ENCODE measurements at places on chromosomes 6 and 20.
A peak's percentile ranks its signal among the peaks of the same experiment; 100 is the strongest.

DNA sequence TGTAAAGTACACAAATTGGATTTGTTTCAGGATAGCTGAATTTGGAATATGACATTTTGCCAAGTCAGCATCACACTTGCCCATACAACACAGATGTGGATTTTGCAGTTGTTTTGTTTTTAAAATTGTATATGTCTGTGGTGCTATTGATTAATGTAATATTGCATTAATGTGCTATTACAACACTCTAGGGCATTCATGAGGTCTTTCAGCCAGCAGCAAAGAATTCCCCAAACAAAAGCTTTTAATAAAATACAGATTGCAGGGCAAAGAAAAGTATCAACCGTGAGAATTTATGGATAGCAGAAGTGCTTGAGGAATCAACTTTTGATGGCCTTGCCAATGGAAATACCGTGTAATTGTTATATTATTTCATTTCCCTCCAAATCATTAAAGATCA, 144.9 kb downstream of the AIG1 start:
- DNase-seq: no peak

DNA sequence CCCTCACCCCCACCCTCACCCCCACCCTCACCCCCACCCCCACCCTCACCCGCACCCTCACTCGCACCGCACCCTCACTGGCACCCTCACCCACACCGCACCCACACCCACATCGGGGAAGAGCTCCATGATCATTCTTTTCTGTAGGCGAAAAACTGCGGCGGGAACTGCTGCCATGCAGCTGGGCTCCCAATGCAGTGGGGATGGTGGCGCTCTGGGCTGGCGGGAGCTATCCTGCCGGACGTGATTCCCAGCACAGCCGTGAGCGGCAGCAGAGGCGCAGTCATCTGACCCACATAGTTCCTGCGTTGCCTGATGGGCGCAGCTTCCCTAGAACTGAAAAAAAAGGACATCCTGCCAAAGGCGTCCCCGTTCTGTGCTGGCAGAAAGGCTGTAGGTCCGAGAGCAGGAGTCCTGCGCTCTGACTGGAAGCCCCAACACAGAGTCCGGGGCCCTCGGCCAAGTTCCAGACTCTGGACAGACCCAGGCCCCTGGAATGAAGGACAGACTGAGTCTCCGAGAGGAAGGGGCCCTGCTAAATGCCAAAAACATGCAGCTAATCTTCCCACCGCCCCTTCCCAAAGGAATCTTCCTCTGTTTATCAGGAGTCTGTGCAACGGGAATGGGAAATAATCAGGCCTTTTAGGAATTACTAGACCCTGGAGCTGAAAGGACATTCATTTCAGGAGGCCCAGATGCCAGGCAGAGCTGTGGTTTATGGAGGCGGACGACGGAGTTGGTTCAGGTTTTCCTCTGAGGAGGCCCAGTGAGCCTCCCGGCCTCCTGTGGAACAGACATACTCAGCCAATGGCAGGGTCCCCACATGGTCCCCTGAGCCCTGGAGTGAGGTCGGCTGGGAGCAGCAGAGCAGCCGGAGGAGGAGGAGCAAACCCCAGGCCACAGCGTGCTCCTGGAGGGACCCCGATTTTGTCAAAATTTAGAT, 14.1 kb upstream of the TCFL5 start:
- DNase-seq: peak; percentile 43

DNA sequence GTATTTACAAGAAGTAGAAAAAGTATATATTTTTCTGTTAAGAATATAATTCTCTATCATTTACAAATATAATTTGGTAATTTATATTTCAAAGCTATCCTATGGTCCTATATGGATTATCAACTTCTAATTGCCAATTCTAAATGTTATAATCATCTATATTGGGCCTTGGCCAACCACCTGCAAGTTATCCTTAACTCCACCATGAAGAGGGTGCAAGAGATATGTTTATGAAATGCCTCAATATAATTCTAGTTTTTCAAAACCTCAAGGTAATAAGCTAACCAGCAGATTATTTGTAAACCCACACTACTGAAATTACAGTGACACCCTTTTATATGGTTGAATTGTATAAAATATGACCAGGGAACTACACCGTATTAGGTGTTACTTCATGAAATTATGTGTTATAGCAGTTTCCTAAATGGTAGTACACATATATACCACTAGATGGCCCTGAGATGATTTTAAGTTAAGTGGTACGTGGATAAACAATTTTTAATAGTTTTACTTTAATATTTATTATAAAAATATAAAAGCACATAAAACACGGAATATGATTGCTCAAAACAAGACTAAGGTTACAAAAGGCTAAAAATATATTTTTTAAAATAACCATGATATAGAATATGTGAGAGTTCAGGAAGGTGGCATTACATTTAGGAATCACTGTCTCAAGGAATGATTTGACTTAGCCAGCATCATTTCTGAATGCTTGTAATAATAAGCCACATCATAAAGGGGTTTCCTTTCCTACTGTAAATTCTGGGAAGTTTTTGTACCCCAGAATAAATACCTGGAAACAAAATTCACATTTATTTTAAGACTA, 9.8 kb upstream of the PNISR start:
- DNase-seq: no peak

DNA sequence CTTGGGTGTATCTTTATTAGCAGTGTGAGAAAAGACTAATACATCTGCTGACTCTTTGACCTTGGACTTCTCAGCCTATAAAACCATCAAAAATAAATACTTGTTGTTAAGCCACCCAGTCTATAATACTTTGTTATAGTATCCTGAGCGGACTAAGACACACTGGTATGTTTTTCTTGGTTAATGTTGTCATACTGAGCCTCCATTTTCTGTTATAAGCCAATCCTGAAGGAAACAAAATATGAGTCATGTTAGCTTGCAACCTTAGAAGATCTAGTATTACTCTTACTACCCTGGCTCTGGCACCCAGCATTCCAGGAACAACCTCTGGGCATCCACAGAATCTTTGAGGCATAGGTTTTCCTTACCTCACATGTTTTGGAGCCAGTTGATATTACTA, 307.2 kb downstream of the FRK start:
- DNase-seq: no peak

DNA sequence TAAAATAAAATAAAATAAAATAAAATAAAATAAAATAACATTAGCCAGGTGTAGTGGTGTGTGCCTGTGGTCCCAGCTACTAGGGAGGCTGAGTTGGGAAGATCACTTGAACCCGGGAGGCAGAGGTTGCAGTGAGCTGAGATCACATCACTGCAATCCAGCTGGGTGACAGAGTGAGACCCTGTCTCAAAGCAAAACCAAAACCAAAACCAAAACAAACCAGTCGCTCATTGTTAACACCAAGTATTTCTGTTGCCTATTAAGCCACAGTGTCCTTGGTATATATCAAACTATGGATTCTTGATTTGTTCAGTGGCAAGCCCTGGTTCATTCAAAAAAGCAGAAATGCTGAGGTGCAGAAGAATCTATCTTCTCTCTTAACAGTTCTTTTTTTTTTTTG, 65.7 kb downstream of the PYGB start:
- no peak for DNase-seq

GRCh38 chr6:25042036-25042521, 106.3 kb upstream of the RIPOR2 start:
- DNase-seq: no peak

- no peak for DNase-seq
Observed at GRCh38 chr6:6438286-6438685, 117.8 kb upstream of the F13A1 start.

GRCh38 chr6:95517568-95517967, 59.8 kb upstream of the MANEA start:
- no peak for DNase-seq

DNA sequence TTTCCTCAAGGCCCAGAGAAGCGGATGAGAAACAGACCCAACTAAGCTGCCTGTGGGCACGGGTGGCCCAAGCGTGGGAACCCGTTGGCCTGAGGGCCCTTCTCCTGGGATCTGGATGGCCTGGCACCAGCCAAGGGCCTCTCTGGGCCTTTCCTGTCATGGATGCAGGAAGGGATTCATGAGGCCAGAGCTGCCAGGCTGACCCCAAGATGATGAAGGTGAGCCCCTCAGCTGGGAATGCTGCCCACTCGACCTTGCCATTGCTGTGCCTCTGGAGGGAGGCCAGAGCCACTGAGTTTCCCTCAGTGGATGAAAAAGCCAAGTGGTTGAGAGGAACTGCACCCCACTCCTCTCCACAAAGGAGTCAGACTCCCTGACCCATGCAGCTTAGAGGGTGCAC, 171.2 kb downstream of the VEGFA start:
- DNase-seq: no peak

GRCh38 chr6:109179507-109179906, 84.2 kb downstream of the CEP57L1 start:
- no peak for DNase-seq

DNA sequence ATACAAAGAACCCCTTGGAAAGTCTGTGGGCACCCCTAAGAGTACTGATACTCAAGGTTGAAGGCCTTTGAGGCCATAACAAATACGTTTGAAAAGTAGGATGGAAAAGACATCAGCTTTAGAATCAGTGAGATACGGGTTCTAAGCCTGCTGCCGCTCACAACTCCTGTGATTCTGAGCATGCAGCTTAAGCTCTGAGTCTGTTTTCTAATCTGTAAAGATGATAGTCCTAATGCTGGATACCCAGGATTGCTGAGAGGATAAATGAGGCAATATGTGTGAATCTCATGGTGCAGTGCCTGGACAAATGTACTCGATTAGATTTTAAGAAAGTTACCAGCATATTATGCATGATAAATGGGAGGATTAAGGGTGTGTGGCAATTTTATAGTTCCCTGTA, 321.0 kb upstream of the HSF2 start:
- DNase-seq: no peak

DNA sequence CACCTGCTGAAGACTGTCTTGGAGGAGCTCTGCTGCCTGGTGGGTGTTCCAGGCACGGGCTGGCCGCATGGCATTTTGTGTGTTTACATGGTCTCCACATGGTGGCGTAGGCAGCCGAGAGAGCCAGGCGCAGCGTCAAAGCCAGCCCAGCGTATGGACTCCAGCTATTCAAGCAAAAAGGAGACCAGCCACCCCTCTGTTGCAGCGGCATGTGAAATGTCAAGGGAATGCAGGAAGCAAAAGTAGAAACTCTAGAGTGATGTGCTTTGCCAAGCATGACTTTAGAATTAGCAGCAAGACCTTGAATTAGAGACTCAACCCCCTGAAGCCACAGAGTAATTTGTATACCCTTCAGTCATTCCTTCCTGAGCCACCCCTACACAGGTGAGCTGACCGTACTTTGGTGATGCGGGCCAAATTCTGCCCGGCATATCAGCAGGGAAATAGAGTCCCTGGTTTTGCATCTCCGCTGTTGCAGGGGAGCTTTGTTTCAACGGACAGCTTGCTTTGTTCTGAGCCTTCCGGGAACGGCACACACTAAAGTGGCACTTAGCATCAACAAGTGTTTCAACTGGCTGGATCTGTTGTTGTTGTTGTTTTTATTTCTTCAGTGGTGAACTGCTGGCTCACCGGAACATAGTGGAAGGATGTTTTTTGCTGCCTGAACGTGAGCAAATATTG, 48.5 kb downstream of the FNDC1 start:
- DNase-seq: no peak

- DNase-seq: peak; percentile 9
Observed at GRCh38 chr20:46512943-46513844, at the start of gene ZNF334. ZNF334 (minus strand) TSS chr20:46513559; CDS start chr20:46512102, 1,457 bp downstream.

- no peak for DNase-seq
Observed at GRCh38 chr6:147618457-147618856, 110.0 kb downstream of the SAMD5 start.

DNA sequence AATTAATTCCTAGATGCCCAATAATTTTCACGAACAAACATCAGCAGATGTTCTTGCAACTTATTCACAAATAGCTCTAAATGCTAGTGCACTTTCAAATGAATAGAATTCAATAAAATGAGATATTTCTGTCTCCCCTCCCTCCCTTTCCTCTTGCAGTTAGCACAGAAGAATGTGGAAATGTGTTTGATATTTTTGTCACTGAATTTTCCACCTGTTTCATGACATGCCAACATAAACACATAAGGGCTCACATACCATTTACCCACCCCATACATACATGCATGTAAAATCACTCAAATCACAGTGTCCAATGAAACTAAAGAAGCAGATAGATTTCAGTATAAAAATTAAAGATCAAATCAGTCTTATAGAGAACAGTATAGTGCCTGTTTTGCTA, 746.9 kb upstream of the MARCKS start:
- no peak for DNase-seq

- no peak for DNase-seq
Observed at GRCh38 chr6:110239526-110240274, 59.5 kb downstream of the CDC40 start.

DNA sequence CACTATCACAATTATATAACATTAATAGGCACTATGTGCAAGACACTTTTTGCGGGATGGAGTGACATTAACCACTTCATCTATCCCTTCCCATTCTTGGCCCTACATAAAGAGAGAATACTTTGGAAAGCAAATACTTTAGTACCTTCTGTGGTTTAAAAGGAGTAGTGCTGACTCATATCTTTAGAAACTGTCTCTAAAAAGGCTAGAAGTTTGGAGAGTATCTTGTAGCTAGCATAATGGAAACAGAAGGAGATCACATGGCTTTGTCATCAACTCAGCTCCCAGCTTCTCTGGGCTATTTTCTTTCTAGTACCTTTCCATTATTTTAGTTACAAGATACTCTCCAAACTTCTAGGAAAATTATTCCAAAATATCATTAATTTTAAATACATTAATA, 157.5 kb downstream of the ADGRG6 start:
- no peak for DNase-seq

DNA sequence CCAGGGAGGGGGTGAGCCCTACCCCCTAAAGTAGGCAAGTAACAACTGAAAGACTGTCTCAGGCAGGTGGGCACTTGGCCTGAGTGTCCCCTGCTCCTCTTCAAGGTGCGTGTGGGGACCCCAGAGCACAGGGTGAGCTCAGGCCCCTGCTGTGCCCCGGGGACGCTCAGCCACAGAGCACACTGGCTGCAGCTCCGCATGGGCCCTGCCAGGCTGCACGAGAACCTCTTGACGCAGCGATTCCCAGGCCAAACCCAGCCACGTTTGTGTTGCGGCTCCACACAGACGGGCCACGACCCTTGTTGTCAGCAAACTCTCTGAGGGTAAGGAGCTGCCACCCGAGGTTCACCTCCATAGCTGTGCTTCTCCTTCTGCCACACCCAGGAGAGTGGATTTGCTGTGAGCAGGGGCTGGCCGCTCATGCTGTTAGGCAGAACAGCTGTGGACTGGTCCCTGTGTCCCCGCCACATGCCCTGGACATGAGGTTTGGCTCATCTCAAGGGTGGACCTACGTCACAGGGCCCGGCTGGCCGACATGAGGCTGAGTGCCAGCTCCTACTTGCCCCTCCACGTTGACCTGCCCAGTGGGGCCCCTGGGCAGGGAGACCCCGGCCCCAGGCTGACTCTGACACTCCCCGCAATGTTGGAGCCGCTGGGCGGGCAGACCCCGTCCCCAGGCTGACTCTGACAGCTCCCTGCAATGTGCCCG, 29.7 kb upstream of the GATA5 start:
- DNase-seq: no peak

GRCh38 chr6:32115623-32116022, 6.5 kb upstream of the TNXB start:
- DNase-seq: no peak

DNA sequence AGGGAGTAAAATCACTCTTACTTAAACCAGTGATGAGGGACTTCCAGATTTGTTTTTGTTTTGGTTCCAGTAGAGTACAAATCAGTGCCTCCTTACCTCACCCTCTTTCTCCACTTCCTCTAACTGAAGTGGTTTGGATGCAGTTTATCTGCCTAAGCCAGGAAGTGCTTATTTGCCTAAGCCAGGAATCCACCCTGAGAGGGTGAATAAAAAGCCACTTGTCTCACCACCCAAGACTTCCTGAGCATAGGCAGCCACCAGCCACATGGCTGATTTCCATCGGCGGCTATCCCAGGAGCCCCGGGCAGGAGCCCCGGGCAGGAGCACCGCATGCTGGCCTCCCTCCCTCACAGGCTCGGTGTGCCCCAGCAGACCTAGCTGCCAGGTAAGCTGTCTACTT, 12.0 kb downstream of the LRP11 start:
- no peak for DNase-seq

Data from NCI-H446 treated with DMSO at 0.1 percent for 48 hours (cell line).